ENCODE measurements at places on chromosomes 4 and X.

DNA sequence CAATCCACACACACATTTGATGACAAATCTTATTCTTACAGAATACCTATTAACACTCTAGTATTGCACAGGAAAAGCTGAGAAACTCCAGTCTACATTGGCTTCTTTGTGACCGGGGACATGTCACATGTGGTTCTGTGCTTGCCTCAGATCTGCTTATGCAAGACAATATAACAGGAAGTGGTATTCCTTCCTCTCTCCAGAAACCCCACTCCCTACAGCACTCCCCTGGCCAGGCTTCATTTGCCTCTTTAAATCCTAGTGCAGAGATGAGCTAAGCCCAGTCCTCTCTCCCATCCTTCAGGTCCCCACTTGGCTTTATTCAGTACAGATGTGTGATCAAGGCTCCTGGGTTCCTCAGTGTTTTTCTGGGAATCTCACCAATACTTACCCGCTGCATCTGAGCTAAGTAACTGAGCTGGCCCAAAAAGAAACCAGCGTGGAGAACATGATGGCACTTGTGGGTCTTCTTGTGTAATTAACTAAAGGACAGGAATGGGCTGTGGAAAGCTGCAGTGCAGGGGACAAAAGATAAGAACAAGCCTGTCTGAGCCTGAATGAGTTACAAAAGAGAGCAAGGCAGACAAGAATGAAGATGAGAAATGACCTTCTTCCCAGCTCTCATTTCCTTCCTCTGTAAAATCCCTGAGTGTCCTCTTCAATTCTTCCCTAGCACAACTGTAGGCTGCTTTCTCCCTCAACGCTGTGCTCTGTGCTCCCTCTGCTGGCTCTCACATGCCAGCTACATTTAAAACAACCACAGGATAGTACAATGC, 105.6 kb downstream of the HNRNPD start:
- peak; percentile 12 for DNase-seq

GRCh38 chr4:147163311-147163710, 217.6 kb upstream of the TTC29 start:
- DNase-seq = no peak

- peak; percentile 35 for DNase-seq
These were observed 202.9 kb upstream of the NPY2R start for GRCh38 chr4:155005395-155006090.

GRCh38 chr4:111070390-111070789, 447.5 kb upstream of the PITX2 start:
- DNase-seq = no peak

DNA sequence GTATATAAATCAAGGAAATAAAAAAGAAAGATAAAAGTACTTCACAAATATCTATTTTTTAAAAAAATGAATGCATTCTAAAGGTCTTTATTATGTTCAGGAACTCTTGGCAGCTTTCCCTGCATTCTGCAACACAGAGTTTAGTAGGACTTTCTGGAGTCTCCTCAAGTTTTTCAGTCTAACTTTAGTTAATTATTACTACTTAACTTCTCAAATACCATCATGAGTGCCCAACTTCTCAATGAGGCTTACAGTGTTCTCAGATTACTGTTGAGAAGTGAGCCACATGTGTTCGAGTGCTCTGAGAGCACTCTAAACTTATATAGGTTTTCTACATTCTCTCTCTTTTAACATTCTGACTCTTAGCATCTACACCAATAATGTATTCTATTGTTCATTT, 1852.9 kb upstream of the PCDH10 start:
- DNase-seq = no peak

- DNase-seq = no peak
These were observed 53.4 kb downstream of the CD99L2 start for GRCh38 chrX:150845091-150845490.

DNA sequence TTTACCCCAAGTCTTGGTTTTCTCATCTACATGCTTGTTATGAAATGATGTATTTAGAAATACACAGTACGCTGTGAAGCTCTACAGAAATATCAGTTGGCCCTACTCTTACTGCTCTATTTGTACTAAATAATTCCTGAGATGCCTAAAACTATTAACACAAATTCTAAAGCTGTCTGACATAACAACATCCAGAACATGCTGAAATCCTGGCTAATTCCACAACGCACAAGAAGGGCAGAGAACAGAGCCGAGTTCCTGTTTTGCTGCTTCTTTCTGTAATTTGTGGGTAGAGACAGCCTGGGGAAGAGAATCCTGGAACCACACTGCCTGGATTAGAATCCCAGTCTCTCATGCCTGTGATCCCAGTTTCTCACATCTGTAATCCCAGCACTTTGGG, 59.0 kb downstream of the ZNF827 start:
- DNase-seq = no peak

DNA sequence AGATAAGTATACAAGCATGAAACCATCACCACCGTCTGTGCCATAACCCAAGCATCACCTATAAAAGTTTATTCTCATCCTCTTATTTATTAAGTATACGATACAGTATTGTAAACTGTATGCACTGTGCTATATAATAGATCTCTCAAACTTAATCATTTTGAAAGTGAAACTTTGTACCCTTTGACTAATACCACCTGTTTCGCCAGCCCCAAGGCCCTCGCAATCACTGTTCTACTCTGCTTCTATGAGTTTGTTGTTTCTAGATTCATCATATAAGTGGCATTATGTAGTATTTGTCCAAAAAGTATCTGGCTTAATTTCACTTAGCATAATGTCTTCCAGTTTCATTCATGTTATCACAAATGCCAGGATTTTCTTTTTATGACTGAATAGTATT, 72.1 kb upstream of the DOCK11 start:
- no peak for DNase-seq

DNA sequence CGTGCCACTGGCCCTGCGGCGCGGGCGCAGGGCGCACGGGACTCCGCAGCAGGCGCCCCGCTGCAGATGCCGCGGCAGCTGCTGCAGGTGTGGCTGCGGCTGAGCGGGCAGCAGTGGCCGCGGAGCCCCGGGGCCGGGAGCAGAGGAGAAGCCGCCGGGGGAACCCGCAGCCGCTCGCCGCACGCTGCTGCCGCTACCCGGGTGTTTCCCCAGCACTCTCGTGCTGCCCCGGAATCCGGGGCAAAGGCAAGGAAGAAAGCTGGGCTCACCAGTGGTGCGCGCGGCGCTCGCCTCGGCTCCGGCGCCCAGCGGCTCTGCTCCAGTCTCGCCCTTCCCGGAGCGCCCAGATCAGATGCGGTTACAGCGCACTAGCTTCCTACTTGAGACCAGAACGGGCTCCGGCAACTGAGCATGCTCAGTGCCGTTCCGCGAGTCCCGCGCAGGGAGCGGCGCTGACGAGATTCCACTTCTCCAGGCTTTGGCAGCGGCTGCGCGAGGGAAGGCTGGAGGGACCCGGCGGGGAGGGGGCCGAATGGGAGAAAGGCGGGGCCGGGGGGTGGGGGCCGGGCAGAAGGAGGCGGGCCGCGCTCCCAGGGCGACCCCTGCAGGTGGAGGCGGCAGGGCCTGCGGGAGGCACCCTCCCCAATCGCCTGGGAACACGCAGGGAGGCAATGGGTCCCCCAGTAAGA, at the start of gene APBB2:
APBB2 (minus strand) TSS at position 407 of the 689 bp plus-strand sequence. CDS start 181,288 bp downstream, outside the sequence.
- DNase-seq = peak; percentile 91

GRCh38 chr4:52943677-52944076, 81.6 kb downstream of the RASL11B start:
- DNase-seq = no peak

- no peak for DNase-seq
These were observed 65.3 kb upstream of the MYOZ2 start for GRCh38 chr4:119070301-119070700.

DNA sequence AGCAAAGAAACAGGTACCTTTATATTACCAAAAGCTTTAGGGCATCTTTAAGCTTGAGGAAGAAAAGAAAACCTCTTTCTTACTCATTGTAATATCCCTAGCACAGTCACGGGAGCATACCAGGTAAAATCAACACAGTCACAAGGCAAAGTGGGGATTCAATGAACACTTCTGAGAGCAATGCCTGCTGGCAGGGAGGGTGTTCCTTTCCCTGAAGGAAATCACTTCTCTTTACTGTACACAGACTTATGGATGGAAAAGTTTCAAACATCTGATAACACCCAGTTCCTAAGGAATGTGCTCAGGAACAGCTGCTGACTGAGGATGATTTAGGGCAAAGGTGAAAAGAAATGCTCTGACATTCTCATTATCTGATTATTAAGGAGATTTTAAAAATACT, 94.8 kb downstream of the MAML3 start:
- no peak for DNase-seq
